Cardiac septum (tissue), 1 donor: ENCODE measurements at places on chromosomes 5 and 9. TPM values are rescaled to one million over a fixed set of nuclear protein-coding genes. Genes with fewer than 3 reads are reported as not detected.

The TMEM8B gene
- total RNA-seq = 22.0 TPM

The ELOVL7 gene
- total RNA-seq = 0.97 TPM

The IRX4 gene
- 12.1 TPM for total RNA-seq

The PCDHGA4 gene
- 15.6 TPM for total RNA-seq

The OGN gene
- 15.2 TPM for total RNA-seq

The UNC13B gene
- total RNA-seq = 24.7 TPM

The PIP5KL1 gene
- total RNA-seq = 0.57 TPM

The ACOT12 gene
- total RNA-seq = not detected

The FOXI1 gene
- not detected for total RNA-seq

The RANBP17 gene
- total RNA-seq = 9.9 TPM

The MPDZ gene
- total RNA-seq = 97.3 TPM

The SPINK4 gene
- not detected for total RNA-seq

The SKP2 gene
- 3.7 TPM for total RNA-seq

The IGFBPL1 gene
- total RNA-seq = 0.30 TPM

The FBP1 gene
- 0.92 TPM for total RNA-seq

The PLCXD3 gene
- 63.8 TPM for total RNA-seq

The SLC25A25 gene
- 5.6 TPM for total RNA-seq

The POU5F2 gene
- 0.73 TPM for total RNA-seq

The PROB1 gene
- total RNA-seq = 34.7 TPM

The KIF2A gene
- total RNA-seq = 13.4 TPM

The ORM1 gene
- not detected for total RNA-seq

The CDO1 gene
- total RNA-seq = 3.6 TPM

The SLC34A3 gene
- not detected for total RNA-seq

The HRCT1 gene
- total RNA-seq = 1.5 TPM

The SH3PXD2B gene
- total RNA-seq = 5.1 TPM

The FBN2 gene
- total RNA-seq = 7.1 TPM

The WHRN gene
- 0.35 TPM for total RNA-seq

The SUSD3 gene
- 1.1 TPM for total RNA-seq

The DOCK2 gene
- 4.6 TPM for total RNA-seq

The FAM193B gene
- total RNA-seq = 25.4 TPM

The FCN2 gene
- total RNA-seq = not detected

The C6 gene
- 25.8 TPM for total RNA-seq

The C9orf153 gene
- total RNA-seq = not detected

The AK8 gene
- total RNA-seq = 0.13 TPM

The DNAJB5 gene
- total RNA-seq = 133 TPM

The MARVELD2 gene
- 0.62 TPM for total RNA-seq

The AGXT2 gene
- total RNA-seq = not detected

The MEGF10 gene
- 0.32 TPM for total RNA-seq
